Kidney (tissue), 22 donors: ENCODE measurements at places on chromosomes 3 and 15. TPM values are rescaled to one million over a fixed set of nuclear protein-coding genes. Genes with fewer than 3 reads are reported as not detected.

WDR93 gene
- 2.5 TPM for total RNA-seq

ATP10A gene
- 6.8 TPM for total RNA-seq

CIB1 gene
- total RNA-seq = 158 TPM

GXYLT2 gene
- 3.8 TPM for total RNA-seq

BCL2A1 gene
- total RNA-seq = 2.4 TPM

DNA sequence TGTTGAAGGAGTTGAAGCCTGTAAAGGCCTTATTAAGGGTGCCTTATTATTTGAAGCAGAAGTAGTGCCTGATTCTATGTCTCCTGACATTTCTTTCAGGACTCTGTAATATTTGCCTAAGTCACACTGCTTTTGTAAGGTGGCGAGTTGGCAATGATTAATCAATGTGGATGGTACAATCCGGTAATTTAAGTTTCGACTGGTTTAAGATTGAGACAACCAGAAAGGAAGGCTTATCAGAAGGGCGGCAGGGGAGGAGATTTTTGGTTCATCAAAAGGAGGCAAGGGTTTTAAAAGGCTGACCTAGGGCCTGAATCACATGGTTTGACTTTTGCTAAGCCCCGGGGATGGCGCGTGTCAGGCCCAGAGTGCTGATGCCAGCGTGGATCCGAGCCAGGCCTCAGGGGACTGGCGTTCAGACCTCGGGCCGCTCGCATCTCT is 830 bp upstream of the RNF13 start:
- no peak for DNase-seq

- DNase-seq = no peak
Measured at GRCh38 chr3:156892701-156893100, 66.5 kb downstream of the LEKR1 start.

GRCh38 chr3:160768918-160769317 is 12.9 kb downstream of the PPM1L start:
- DNase-seq = no peak

- DNase-seq = no peak
Measured at GRCh38 chr3:181728470-181729340, 17.0 kb downstream of the SOX2 start.

DNA sequence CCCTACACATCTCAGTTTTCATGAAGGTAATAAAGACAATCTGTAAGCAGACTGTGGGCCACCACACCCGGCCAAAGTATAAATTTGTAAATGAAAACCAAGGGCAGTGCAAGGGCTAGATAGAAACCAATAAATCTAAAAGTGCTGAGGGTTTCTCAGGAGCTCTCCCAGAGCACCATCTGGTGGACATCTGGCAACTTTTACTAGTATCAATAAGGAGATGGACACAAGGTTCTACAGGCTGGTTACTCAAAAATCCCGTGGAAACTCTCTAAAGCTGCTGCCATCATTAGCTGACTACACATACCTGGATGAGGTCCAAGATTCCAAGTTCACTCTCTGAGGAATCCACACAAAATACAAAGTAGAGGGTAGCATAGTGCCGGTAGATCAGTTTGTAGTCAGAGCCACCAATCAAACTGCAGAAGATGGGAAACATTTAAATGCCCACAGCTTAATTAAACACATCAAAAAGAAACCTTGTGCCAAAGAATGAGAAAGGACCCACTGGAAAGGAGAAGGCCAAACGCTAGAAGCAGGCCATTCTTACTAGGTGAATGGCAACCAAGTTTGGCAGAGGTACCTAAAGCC is 5.5 kb downstream of the AP3S2 start:
- no peak for DNase-seq

- DNase-seq = no peak
Measured at GRCh38 chr3:190306513-190307163, 15.6 kb downstream of the CLDN1 start.

DNA sequence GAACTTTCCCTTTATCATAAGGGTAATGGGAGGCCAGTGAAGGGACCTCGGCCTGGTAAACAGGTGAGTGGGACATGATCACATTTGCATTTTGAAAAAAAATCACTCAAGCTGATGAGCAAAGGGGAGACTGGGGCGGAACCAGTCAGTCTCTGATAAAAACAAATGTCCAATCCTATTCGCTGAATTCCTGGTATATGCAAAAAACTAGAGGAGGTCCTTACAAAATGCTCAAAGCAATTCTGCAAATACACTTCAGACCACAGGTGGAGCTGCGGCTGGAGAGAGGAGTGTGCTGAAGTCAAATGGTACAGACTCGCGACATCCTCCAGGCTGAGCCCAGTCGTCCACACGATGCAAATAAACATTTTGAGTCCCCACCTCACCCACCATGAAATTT is 166.7 kb downstream of the FOXP1 start:
- no peak for DNase-seq

DNA sequence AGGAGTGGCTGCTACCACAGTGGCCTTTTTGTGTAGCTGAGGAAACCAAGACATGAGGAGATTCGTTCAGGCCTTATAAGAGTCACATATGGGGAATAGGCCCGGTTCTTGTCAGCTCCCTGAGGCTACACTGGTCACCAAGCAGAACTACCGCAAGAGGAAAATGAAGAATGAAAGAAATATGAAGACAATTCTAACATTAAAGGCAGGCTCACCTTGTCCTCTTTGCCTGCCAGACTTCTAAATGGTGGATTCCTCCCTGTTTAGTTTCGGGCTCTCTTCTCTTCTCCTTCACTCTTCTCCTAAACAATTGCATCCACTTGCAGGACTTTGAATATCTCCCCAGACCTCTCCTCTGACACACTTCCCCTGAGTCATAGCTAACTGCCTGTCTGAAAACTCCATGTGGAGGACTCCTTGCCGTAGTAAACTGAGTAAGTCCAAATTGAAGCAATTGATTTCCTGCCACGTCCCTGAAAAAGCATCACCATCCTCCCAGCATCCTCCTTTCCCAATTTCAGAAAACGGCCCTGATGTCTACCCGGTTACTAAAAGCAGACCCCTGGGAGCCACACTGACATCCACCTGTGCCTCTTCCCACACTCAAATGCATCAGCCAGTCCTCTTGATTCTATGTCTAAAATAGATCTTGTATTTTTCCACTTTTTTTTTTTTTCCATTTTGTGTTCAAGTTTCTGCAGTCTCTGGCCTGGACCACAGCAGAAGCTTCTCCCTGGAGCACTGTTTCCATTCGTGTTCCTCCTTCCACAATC is 30.3 kb upstream of the VEPH1 start:
- DNase-seq = no peak

DNA sequence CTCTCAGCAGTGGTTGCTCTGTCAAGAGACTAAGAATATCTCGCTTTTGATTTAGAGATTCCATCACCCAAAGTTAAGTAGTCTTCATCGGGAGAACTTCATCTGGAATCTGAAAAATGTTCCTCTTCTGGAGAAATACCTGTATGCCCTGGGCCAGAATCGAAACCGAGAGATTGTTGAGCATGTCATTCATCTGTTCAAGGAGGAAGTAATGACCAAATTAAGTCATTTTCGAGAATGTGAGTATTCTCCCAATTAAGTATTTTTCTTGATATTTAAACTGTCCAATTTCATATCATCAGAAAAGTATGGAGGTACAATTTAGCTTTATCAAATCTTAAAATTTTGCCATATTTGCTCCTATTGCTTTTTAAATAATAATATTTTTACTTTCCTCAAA is 12.9 kb upstream of the PSMA4 start:
- DNase-seq = no peak
